ENCODE measurements at places on chromosomes 16 and 17. TPM values are rescaled to one million over a fixed set of nuclear protein-coding genes. Genes with fewer than 3 reads are reported as not detected.

Gene DHX58
- 9.6 TPM for total RNA-seq

- no peak for DNase-seq
Measured at GRCh38 chr17:67546578-67547527, 169.8 kb downstream of the PITPNC1 start.

- no peak for DNase-seq
Measured at GRCh38 chr16:85491798-85492294, 121.3 kb upstream of the GSE1 start.

- no peak for DNase-seq
Measured at GRCh38 chr17:81191646-81192045, 25.6 kb upstream of the AATK start.

DNA sequence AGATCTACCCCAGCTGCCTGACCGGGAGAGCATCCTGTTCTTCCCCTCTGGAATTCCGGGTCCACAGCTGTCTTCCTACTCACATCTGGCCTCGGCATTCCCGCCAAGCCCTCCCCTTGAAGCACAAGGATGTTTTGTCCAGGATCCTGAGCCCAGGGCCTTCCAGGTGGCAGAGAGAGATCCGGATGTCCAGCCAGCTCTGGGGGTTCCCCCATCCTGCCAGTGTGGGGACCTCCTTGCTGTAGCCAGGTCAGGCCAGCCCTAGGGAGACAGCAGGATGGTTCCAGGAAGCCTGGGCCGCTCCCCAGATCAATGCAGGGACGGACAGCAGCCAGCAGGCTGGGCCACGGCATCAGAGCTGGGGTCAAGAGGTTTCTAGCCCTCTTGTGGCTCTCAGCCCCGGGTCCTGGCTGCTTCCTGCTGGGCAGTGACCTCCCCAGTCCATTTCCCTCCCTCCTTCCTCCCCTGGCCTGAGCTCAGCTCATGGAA, 55.3 kb downstream of the SOCS3 start:
- no peak for DNase-seq

DNA sequence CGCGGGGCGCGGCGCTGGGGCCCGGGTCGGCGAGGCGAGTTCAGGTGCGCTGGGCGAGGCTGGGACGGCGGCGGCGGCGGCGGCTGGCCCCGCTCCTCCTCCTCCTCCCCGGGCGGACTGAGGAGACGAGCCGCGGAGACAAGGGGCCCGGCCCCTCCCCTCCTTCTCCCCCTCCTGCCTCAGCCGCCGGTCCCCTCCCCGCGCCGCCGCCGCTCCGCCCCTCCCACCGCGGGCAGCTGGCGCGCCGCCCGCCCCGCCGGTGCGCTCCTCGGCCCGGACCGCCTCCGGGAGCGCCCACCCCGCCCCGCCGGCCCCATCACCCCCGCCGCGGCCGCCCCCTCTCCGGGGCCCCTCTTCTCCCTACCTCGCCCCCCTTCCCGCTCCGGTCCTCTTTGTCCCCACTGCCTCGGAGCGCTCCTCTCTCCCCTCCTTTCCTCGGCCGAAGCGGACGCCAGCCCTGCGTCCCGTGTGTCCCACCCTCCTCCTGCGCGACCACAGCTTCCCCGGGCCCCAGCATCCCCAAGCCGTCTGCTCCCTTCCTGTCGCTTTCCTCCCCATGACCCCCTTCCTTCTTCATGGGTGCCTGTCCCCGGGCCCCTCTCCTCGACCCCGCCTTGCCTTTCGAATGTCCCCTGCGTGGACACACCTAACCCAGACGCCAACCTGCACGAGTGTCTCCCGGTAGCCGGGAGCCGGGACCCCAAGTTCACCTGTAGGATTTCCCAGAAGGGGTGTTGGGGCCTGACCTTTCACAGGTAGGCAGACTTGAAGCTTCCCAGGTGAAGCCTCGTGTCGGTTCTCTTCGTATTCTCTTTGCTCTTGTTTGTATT, at the start of gene TOX3:
TSS of gene TOX3 (minus strand) at position 140 of the 830 bp plus-strand sequence. CDS start 420 bp downstream, outside the sequence.
- no peak for DNase-seq

Gene NAGS
- 2.2 TPM for total RNA-seq

- DNase-seq: no peak
Measured at GRCh38 chr16:23062524-23062923, 86.7 kb downstream of the USP31 start.

Gene GPRC5B
- total RNA-seq: 58.7 TPM

DNA sequence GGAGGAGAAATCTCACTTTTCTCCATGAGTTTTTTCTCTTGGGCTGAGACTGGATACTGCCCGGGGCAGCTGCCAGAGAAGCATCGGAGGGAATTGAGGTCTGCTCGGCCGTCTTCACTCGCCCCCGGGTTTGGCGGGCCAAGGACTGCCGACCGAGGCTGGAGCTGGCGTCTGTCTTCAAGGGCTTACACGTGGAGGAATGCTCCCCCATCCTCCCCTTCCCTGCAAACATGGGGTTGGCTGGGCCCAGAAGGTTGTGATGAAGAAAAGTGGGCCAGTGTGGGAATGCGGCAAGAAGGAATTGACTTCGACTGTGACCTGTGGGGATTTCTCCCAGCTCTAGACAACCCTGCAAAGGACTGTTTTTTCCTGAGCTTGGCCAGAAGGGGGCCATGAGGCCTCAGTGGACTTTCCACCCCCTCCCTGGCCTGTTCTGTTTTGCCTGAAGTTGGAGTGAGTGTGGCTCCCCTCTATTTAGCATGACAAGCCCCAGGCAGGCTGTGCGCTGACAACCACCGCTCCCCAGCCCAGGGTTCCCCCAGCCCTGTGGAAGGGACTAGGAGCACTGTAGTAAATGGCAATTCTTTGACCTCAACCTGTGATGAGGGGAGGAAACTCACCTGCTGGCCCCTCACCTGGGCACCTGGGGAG, 19.1 kb downstream of the NGFR start:
- DNase-seq: no peak

Gene QRICH2
- 1.8 TPM for total RNA-seq

GRCh38 chr16:28606291-28607115, 3.3 kb downstream of the SULT1A1 start:
- no peak for DNase-seq

DNA sequence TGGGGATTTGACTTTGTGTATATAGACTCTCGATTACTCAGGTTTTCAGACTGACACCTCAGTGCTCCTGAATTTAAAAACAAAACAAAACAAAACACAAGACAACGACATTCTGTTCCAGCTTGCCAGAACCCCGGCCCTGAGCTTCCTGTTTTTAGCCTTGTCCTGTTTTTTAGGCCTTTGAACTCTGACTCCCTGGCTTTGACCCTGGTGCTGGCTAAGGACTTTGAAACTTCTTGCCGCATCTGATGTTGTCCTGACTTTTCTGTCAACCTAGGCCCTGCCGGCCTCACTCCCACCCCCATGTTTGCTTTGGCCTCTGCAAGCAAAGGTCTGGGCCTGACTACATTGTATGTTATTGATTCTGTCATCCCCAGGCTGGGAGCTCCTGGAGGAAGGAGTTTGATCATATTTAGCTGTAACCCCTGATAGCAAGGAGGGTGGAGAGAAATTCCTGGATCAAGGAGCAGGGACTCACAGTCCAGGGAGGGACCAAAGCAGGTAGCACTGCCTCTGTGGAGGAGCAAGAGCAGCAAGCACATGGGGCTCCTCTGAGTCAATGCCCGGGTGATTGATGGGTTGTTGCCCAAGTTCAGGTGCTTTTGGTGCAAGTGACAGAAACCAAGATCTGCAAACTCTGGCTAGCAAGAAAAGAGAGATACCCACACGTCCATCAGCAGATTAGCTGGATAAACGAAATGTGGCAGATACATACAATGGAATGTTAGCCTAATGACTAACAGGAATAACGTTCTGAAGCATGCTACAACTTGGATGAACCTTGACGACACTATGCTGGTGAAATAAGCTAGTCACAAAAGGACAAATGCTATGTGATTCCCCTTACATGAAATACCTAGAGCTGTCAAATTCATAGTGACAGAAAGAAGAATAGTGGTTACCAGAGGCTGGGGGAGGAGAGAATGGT, 7.7 kb downstream of the CCL16 start:
- DNase-seq: no peak

DNA sequence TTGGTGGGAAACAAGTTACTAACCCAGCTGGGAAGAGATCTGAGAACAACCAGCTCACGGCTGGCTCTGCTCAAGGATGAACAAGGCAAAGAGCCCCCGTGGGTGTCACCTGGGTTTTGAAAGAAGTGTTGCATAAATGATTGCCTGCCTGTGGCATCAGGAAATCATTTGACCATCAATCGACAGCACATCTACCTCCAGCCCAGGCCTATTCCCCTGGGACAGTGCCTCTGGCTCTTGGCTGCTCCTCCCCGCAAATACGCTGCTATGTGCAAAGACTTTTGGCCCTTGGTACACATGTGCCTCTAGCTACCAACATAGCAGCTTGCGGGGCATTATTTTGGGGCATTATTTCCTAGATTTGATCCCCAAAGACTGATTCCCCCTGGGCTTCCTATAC, 39.4 kb upstream of the SMPD3 start:
- no peak for DNase-seq

DNA sequence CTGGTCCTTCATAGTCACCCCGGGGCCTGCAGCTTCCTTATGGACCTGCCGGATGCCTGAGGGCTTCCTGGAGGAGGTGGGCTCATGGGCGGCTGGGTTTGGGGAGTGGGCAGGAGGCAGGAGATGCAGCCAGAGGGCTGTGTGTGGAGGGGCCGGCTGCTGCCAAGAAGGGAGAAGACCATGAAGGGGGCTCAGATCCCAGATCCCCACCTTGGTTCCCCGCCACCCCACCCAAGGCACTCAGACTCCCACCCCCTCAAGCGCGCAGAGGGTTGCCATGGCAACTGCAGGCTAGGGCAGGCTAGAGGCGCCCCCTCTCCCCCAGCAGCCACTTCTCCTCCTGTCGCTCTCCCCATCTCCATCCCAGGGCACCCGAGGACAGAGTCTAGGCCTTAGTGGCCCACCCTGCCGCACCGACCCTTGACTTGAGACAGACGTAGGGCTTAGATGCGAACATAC, 104.5 kb downstream of the CRLF3 start:
- no peak for DNase-seq

DNA sequence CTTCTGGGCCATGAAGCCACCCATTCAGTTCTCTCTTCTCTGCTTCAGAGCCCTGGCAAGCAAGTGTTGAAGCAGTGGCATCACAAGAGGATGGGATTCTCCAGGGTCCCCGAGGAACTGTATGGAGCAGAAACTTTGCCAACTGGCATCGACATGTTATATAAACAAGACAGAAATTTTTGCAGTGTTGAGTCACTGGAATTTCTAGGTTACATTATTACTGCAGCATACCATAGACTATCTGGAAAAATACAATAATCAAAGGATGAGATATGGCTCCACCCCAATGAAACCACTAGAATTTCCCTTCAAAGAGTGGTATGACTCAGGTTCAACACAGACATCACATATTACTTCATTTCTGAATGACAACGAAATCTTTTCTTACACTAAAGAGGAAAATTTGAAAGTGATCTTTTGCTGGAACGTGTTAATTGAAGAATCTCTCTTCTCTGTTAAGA, 343.0 kb upstream of the DYNLRB2 start:
- DNase-seq: peak; percentile 67

Gene KRTAP2-3
- not detected for total RNA-seq

- DNase-seq: no peak
Measured at GRCh38 chr16:84648595-84649510, 542 bp downstream of the KLHL36 start.

DNA sequence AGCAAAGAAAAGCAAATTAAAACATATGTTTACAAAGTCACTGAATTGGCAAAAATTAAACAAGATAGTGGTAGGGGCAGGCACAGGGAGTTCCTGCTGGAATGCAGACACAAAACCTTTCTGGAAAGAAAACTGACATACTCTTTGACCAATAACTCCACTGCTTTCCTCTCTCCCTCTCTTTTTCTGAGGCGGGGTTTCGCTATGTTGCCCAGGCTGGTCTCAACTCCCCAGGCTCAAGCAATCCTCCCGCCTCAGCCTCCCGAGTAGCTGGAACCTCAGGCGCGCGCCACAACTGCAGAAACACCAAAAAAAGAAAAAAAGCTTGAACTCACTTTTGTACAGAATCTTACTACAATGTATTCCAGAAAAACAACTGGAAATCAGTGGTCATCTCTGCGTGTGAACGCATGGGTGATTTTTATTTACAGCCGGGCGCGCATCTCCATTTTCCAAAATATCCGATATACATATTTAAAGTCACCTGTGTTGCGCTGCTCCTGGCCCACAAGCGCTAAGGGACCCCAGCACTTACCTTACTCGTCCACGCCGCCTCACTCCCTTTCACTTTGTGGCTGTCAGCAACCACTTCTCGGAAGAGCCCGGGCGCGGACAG, 480 bp downstream of the TXNL4B start:
- peak; percentile 7 for DNase-seq

DNA sequence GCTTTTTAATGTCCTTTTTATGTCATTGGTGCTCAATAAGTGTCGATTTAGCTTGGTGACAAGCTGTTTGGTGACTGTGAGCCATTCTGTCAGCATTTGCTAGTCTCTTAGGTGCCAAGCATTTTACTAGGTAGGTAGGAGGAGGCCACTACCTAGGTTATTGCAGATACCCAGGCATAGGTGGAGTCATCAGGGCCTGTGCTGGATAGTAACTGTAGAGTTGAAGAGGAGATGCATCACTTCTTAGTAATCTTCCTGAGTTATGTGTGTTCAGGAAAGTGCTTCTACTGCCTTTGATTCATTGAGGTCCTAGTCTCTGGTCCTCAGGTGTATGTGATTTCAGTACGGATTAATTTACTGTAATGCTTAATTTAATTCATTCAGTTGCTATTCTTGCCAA, 17.7 kb downstream of the USP10 start:
- DNase-seq: no peak

Gene SLC2A4
- total RNA-seq: 0.11 TPM

DNA sequence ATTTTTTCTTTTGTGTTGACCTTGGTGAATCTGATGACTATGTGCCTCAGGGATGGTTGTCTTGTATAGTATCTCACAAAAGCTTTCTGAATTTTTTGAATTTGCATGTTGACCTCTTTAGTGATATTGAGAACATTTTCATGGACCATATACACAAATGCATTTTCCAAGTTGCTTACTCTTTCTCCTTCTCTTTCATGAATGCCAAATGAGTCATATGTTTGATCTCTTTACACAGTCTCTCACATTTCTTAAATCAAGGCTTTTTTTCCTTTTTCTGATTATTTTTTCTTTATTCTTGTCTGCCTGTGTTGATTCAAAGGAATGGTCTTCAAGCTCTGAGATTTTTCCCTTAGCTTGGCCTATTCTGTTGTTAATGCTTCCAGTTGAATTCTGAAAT, 46.6 kb upstream of the KCNJ16 start:
- DNase-seq: no peak

DNA sequence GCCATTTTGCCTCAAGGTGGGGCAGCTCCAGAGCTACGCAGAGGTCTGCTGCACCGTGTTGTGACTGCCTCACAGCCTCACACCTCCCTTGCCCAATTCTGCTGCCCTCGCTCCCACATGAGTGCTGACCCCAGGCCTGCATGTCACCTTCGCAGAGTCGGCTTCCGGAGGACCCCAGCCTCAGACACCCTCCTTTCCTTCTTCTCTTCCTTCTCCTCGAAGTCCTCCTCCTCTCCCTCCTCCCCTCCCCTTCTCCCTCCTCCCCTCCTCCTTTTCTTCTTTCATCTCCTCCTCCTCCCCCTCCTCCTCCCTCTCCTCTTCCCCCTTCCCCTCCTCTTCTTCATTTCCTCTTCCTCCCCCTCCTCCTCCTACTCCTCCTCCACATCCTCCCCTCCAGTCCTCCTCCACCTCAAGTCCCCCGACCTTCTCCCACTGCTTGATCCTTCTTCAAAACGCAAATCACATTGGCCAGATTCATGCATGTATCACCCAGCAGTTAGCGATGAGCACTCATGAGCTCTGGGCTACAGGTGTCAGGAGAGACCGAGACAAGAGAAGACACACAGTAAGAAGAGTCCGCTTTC, 243.8 kb downstream of the RBFOX3 start:
- DNase-seq: no peak
